SK-MEL-5 (cell line): ENCODE measurements at places on chromosomes 1 and 21. TPM values are rescaled to one million over a fixed set of nuclear protein-coding genes. Genes with fewer than 3 reads are reported as not detected.

Gene CD48
- not detected in 2 replicates for total RNA-seq

Gene CFAP57
- not detected in 2 replicates for total RNA-seq

Gene CD164L2
- total RNA-seq = not detected in 2 replicates

Gene CADM3
- 1.5 and 1.7 TPM in 2 replicates for total RNA-seq

Gene DNAJB4
- total RNA-seq = 10.2 and 14.3 TPM in 2 replicates

Gene SPRR2E
- not detected in 2 replicates for total RNA-seq

Gene B3GALT5
- total RNA-seq = not detected in 2 replicates

Gene APOBEC4
- total RNA-seq = not detected in 2 replicates

Gene ATPAF1
- total RNA-seq = 62.9 and 68.8 TPM in 2 replicates

Gene FCRL5
- total RNA-seq = not detected in 2 replicates

Gene FCRL3
- total RNA-seq = 0.05 TPM in 1 of 2 replicates, not detected in the other

Gene KRTAP13-2
- not detected in 2 replicates for total RNA-seq
